ENCODE measurements at places on chromosomes 16 and 17.

DNA sequence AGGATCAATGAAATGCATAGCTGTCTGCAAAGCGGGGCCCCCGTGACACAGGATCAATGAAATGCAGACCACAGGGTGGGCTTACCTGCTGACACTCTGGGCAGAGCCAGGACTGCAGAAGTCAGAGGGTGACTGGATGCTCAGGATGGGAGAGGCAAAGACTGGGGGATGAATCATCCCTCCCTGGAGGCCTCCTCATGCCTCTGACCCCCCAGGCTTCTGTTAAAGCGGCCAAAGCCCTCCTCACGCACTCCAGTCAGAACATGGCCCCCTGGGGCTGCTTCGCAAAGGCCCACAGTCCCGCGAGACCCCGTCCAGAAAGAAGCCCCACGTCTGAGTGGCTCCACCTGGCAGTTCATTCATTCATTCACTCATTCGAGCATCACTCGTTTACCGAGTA lies 38.4 kb upstream of the FOXF1 start:
- no peak for DNase-seq

GRCh38 chr16:49504023-49504364 lies 130.4 kb downstream of the C16orf78 start:
- no peak for DNase-seq

- no peak for DNase-seq
Observed at GRCh38 chr17:11768981-11769380, 170.7 kb downstream of the DNAH9 start.

GRCh38 chr17:1231456-1231855 lies 38.8 kb upstream of the BHLHA9 start:
- DNase-seq, result no peak

GRCh38 chr17:75440738-75441448 lies 15.5 kb upstream of the TMEM94 start:
- DNase-seq, result no peak

DNA sequence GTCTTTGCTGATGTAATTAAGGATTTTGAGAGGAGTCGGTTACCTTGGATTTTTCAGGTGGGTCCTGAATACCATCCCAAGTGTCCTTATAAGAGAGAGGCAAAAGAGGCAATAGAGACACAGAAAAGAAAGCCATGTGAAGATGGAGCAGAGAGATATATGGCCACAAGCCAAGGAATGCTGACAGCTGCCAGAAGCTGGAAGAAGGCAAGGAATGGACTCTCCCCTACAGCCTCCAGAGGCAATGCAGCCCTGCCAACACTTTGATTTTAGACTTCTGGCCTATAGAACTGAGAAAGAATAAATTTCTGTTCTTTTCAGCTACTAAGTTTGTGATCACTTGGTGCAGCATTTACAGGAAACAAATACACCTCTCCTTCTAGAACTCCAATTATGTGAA lies 8.2 kb upstream of the RNFT1 start:
- no peak for DNase-seq

DNA sequence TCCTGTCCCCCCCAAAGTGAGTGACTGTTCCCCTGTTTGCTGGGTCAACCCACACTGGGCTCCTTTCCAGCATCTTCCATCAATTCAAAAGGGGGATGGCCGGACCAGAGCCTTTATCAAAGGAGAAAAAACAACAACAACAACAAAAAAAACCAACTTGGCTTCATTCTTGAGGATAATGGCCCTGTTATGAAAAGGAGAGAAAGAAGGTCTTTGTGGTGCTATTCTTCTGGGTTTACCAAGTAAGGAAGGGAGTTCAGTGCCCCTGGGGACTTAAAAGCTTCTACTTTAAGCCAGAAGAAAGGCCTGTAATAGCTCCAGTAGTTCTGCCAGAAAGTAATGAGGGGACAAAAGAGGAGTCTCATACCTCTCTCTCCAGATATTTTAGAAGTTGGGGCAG lies 71.5 kb downstream of the RGS9 start:
- no peak for DNase-seq

- DNase-seq, result no peak
Observed at GRCh38 chr17:48295362-48296288, 134.4 kb downstream of the SKAP1 start.

- DNase-seq, result no peak
Observed at GRCh38 chr16:78365366-78365765, 265.9 kb downstream of the WWOX start.

DNA sequence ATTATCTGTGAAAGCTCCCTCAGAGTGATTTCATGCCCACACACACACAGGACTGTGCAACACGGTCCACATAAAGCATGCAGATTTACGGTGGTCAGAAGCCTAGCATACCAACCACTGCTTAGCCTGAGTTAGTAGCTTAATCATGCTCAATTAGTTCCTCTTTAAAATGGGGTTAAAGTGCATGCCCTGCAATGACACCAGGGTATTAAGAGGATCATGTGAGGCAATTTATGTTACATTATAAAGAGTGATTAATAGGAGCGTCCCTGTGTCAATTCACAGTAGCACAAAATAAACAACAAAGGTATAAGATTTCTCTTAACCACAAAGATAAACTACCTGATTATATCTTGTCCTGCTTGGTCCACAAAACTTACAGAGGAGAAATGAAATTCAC lies 39.8 kb downstream of the C17orf67 start:
- no peak for DNase-seq

GRCh38 chr17:34357398-34357797 lies 1.1 kb downstream of the CCL13 start:
- no peak for DNase-seq

- DNase-seq, result no peak
Observed at GRCh38 chr16:54422159-54422558, 135.6 kb upstream of the IRX3 start.

DNA sequence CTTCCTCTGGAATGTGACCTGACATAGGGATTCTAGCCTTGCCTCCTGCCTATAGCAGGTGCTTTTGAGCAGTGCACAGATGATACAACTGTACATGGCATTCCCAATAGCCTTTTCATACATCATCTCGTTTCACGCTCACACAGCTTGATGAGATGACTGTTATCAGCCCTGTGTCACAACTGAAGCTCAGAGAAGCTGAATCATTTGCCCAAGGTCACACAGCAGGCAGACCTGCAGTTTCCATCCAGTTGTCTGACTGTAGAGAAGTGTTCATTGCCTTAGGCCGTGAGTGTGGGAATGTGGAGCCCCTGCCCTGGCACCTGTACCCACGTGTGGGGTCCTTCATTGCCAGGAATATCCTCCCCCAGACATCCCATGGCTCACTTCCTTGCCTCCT lies 20.1 kb downstream of the WFDC1 start:
- no peak for DNase-seq

GRCh38 chr16:30053376-30054015 lies 12.1 kb upstream of the ALDOA start:
- DNase-seq, result no peak

DNA sequence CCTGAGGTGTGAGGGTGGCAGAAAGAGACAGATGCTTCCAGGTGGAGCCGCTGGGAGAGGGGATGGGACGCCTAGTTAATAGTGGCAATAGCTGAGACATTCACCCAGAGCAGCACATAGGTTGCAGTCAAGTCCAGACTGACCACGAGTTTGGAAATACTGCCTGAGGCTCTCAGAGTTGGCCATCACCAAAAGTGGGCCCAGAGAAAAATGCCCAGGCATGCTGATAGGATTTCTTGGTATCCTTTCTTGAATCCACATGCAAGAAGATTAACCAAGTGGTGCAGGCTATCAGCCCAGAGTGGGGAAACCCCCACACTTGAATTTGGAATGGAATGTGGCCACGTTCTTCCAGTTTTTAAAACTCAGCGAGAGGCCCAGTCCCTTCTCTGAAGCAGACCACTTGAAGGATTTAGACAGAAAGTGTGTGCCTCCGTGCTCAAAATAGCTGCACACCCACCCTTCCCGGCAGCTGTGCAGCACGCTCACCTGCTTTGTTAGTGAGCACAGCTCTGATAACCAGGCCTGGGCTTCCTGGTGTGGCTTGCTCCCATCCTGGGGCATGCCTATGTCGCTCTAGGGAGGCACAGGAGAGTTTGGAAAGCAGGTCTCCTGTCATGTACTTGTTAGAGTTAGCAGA lies 35.7 kb downstream of the PLD6 start:
- DNase-seq, result no peak

DNA sequence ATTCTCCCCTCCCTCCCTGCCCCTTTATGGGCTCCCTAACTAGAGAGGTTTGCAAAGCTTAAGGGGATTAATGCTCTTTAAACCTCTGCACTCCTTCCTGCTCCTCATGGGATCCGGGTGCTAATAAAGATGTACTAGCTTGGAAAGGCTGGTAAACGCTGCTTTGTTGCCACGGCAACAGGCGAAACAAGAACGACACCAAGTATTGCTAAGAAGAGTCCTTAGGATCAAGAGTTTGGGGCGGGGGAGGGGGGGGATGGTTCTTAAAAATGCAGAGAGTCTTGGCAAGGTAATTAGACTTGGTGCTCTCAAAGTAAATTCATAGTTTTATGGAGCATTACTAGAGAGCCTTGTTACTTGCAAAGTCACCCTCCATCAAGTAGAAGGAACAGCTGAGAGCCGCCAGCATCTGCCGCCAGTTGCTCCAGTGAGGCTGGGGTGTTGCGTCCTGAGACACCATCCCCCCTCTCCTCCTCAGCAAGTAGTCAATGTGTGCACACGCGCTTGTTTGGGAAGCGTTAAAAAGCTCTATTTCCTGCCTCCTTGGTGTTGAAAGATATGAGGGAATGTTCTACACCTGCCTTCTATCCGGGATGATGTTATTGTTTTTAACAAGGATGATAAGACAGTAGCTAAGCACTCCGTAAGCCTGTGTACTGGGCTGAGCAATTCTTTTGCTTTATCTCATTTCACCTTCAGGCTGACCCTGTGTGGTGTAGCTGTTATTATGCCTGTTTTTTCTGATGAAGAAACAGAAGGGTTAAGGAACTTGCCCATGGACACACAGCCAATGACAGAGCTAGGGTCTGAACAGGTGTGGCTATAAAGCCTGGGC lies 190.9 kb downstream of the CCDC182 start:
- no peak for DNase-seq

- DNase-seq, result peak; percentile 59
Observed at GRCh38 chr17:66963909-66964771, at the start of gene CACNG4. CACNG4 (plus strand) TSS chr17:66964707; CDS start chr17:66964912, 205 bp downstream.

- DNase-seq, result no peak
Observed at GRCh38 chr17:32277284-32277683, 11.7 kb downstream of the RHBDL3 start.

DNA sequence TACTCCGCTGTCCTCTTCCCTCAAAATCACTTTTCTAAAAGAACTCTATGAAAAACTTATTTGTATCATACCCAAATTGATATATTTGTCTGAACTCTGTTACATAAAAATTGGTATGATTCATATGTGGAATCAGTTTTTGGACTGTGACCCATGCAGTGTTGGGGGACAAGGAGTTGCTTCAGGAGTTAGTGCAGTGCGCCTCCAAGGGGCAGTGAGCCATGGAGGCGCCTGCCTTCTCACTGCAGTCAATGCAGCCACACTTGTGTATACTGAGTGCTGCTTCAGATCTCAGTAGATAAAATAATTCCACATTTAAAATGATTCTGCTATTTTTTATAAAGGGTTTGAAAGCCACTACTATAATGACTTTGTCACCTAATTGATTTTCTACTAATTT lies 32.5 kb downstream of the DGKE start:
- DNase-seq, result no peak

DNA sequence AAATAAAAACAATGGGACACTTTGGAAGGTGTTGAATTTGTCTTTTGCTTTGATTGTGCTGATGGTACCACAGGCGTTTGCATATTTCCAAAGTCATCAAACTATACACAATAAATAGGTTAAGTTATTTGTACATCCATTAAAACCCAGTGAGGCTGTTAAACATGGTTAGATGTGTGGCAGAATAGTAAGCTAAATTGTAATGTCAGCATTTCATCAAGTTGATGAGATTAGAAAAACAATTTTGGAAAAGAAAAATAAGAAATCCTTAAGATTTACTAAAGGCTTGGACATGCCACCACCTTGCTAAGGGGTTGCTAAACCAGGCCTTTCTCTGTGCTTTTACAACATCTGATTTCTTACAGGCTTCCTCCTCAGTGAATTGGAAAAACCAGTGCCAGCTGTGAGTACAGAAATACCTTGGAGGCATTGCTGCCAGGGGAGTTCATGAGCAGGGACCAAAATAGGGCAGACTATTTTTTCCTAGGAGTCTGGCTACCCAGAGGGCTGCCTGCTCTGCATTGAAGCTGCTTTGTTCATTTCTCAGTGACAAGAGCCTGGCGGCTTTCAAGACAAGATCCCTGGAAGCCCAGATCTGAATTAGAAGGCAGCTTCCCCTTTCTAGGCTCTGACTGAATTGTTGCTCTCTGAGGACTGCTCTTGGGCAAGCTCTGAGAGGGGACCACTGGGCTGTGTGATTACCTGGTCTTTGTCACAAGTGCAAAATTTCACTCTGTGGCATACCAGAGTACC lies 43.4 kb upstream of the CA10 start:
- DNase-seq, result no peak

- no peak for DNase-seq
Observed at GRCh38 chr17:80311216-80311827, 50.7 kb downstream of the RNF213 start.

DNA sequence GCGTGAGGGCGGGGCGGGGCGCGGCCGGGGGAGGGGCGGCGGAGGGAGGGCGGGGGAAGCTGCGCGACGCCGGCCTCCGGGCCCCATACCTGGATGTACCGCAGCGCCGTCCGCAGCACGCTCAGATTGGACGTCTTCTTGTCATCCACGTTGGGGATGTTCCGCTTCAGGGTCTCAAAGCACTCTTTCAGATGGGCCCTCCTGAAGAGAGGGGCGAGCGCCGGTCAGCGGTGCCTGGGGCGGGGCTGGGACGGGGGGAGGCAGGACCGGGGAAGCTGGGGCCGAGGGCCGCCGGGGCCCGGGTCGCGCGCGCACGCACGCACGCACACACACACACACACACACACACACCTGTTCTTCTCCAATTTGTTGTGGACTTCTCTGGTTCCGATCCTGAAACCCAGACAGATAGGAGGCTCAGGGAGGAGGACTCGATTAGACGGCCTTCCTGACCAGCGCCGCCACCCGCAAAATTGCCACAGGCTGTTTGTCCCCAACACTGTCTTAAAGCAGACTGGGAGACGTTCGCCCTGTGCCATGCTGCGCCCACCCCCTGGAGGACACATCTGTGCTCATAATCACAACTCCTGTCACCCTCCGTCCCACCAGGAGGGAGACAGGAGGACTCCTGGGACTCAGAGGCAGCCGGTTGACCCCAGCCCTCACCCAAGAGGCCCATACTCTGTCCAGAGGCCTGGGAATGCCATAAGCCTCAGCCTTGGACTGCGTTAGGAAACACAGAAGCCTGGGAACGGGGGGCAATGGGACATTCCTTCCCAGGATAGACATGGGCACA lies 6.7 kb downstream of the MNT start:
- DNase-seq, result no peak

GRCh38 chr17:65430209-65430833 lies 131.1 kb downstream of the AXIN2 start:
- no peak for DNase-seq

GRCh38 chr17:80284631-80285030 lies 24.0 kb downstream of the RNF213 start:
- no peak for DNase-seq

- no peak for DNase-seq
Observed at GRCh38 chr16:50314665-50315064, 48.3 kb downstream of the ADCY7 start.

- DNase-seq, result no peak
Observed at GRCh38 chr17:47275245-47275984, 21.8 kb downstream of the ITGB3 start.

GRCh38 chr17:27355419-27355818 lies 61.5 kb downstream of the WSB1 start:
- no peak for DNase-seq

Measured in putamen (tissue), 1 donor.